Dermis microvascular lymphatic vessel endothelial cell (primary cell): ENCODE measurements at places on chromosomes 7 and 10. TPM values are rescaled to one million over a fixed set of nuclear protein-coding genes. Genes with fewer than 3 reads are reported as not detected.
A peak's percentile ranks its signal among the peaks of the same experiment; 100 is the strongest.

GRCh38 chr10:70592186-70592735, 10.3 kb downstream of the PRF1 start:
- DNase-seq = no peak

- peak; percentile 46 for DNase-seq
Observed at GRCh38 chr10:60914690-60915141, 29.3 kb downstream of the RHOBTB1 start.

GRCh38 chr7:30772984-30773383, 1.8 kb downstream of the MINDY4 start:
- no peak for DNase-seq

Gene C7orf33
- total RNA-seq = not detected in 2 replicates

DNA sequence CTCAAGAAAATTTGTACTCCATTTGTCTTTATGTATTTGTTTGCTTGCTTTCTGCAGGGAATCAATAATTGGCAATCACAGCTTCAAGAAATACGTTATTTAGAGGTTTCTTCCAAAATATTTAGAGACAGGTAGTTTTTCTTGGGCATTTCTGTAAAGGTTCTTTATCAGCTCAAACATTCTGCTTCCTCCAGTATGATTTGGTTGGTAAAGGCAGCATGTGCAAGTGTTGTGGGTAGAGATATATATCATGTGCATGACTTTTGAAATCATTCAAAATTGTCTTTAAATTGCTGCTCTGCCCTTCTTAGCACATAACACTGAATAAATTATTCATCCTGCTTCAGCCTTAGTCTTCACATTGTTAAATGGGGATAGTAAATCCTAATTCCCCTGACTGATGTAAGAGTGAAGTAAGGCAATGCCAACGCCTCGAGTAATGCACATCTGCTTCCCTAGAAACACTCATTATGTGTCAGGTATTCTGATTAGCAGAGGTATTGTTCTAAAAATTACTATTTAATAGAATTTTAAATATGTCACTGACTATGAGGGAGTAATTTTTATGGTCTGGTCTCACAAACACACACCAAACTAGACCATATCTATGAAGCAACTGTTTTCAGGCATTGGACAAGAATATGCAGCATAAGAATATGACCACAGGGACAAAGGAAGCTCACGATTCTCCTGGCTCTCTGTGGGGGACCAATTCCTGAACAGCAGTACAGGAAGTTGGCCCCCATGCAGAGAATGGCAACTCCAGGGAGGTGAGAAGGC, 77.3 kb upstream of the AKR1E2 start:
- DNase-seq = no peak

Gene TMEM196
- not detected in 2 replicates for total RNA-seq

DNA sequence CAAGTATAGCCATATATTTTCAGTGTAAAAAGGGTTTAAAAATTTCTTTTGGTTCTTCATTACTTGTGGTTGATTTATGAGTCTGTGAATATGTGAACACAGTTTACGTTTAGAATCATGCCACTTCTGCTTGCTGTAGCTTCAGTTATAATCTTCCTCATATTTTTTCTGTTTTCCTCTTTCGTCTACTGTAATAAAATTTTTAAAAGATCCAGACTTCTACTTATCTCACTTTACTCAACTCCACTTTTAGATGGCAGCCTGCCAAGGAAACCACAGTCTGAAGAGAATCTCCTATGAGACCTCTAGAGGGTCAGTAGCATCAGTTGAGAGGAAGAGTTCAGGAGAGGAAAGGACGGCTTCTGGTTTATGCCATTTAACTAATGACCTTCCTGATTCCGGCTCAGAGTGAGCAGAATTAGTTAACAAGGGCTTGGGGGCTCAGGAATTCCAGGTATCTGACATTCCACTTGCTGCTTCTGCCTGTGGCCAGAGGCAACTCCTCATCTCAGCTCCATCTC, 21.4 kb downstream of the CREB5 start:
- DNase-seq = no peak

GRCh38 chr10:110419265-110419664, 78.4 kb upstream of the DUSP5 start:
- DNase-seq = no peak

Gene ZP3
- 1.7 and 2.5 TPM in 2 replicates for total RNA-seq

- DNase-seq = no peak
Observed at GRCh38 chr10:52768001-52768532, 4.5 kb downstream of the MBL2 start.

Gene RBP4
- not detected in 2 replicates for total RNA-seq

Gene PNLIPRP3
- total RNA-seq = under 0.01 TPM in 1 of 2 replicates, not detected in the other

DNA sequence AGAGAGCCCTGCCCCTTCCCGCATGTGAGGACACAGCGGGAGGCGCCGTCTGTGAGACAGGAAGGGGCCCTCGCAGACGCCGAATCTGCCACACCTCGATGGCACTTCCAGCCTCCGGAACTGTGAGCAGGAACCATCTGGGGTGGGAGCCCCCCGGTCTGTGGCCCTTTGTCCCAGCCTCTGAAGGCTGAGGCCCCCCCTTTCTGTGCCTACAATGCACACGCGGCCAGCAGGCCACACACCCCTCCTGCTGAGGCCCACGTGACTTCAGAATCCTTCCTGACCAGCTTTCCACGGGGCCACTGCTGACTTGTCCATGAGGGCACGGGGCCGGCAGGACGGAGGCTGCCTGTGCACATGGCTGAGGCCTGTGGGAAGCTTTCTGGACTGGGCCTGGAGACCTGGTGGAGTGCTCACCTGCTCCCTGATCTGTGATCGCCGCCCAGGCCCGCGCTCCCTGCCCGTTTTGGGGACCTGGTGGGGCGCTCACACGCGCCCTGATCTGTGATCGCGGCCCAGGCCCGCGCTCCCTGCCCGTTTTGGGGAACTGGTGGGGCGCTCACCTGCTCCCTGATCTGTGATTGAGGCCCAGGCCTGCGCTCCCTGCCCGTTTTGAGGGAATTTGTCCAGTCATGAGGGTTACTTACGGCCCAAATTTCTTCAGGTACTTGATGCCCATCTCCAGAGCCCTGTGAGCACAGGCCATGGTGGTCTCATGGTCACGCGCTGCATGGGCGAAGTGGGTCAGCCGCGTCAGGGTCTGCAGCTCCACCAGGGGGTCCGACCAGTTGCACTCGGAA, 34.3 kb downstream of the CFAP46 start:
- no peak for DNase-seq

- no peak for DNase-seq
Observed at GRCh38 chr7:117014673-117015133, 61.4 kb downstream of the ST7 start.

Gene BEND7
- 4.9 and 8.5 TPM in 2 replicates for total RNA-seq

GRCh38 chr7:150621376-150621775, 10.8 kb downstream of the GIMAP6 start:
- no peak for DNase-seq

DNA sequence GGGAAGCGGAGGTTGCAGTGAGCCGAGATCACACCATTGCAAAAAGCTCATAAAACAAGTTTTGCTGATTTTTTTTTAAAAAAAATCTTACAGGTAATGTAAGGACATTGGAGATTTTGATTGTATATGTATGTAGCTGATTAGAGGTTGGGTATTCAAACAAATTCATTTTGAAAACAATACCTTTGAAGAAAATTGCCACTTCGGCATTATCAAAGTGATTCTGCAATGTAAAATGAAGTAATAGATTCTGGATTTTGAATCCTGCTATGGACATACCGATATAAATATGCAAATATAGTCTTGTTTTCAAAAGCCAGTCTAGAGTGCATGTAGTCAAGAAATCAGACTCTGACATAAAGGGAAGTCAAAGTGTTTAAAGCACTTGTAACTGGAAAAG, 12.4 kb upstream of the IGF2BP3 start:
- DNase-seq = no peak

DNA sequence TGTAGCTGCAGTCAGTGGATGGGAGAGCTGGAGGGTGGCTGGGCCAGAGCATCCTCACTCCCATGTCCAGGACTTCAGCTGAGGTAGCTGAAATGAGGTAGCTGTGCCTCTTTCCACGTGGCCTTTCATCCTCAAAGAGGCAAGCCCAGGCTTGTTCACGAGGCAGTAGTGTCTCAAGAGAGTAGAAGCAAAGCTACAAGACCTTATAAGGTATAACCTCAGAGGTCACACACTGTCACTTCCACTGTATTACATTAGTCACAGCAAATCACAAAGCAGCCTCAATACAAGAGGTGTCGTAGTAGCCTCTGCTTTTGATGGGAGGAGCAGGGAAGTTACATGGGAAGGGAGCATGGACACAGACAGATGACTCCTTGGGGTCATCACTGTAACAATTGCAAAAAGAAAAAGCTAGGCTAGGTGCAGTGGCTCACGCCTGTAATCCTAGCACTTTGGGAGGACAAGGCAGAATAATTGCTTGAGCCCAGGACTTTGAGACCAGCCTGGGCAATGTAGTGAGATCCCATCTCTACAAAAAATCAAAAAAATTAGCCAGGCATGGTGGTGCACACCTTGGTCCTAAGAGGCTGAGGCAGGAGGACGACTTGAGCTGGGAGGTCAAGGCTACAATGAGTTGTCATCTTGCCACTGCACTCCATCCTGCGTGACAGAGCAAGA, 97.5 kb downstream of the SKIDA1 start:
- DNase-seq = no peak

Gene CDHR3
- 1.0 and 1.3 TPM in 2 replicates for total RNA-seq

- no peak for DNase-seq
Observed at GRCh38 chr10:69960988-69961880, 91.4 kb upstream of the MACROH2A2 start.

GRCh38 chr10:97134110-97134509, 51.6 kb downstream of the SLIT1 start:
- DNase-seq = no peak

- no peak for DNase-seq
Observed at GRCh38 chr10:93921338-93921737, 27.6 kb downstream of the SLC35G1 start.

DNA sequence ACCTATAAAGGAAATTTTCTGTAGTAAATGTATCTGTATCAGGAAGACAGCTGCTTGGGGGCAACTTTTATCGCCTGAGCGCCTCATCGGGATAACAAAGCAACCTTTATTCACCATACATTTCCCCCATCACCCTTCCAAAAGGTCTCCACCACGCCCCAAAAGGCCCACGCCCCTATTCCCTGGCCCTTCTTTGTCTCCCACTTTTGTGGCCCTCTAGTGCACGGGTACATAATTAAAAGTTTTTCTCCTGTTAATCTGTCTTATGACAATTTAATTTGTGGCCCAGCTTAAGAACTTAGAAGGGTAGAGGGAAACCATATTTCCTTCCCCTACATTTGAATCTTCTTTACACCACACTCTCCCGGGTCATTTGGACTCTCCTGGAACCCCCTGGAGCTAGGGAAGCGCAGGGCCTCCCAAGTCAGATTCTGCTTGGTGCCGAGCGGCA, 625 bp downstream of the RP9 start:
- DNase-seq = no peak

Gene CCDC172
- not detected in 2 replicates for total RNA-seq

Gene NPY4R
- total RNA-seq = not detected in 2 replicates

DNA sequence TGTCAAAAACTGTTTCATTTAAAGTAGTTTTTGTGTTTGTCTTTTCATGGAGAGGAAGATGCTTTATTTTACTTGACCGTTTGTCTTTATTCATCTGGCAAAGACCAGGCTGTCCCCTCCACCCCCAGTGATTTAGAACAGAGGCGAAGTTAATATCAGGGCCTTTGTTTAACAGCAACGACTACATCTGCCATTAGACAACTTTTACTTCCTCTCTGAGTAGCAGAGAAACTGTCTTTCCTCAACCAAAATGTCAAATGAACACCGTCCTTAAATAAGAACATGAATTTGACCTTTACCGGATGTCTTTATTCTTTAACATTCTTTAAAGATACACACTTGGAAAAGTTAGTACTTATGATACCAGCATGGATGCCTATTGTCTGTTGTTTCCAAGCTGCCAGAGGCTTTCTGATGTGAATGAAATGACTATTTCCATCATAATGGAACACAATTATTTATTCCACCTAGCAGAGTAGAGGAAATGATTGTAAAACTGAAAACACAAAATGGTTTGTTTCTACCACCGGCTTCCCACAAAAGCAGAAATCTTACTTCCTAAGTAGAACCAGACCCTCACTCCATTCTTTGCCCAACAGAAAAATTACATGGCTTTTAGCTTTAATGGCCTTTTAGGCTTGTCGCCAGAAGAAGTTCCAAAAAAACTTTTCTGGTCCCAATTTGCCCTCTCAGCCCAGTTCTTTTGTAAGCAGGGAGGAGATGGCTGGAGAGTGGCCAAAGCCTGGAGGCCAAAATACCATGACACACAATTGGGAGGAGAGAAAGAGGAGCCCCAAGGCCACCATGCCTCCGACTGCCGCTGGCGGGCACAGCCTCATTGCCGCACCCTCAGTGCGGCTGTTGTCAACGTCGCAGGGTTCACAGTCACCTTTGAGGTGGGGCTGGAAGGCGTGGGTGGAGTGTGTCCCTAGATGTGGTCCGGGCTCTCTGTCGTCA, 168.5 kb downstream of the TEX36 start:
- DNase-seq = no peak

Gene ITIH2
- not detected in 2 replicates for total RNA-seq

GRCh38 chr10:132788831-132789219, 2.9 kb upstream of the NKX6-2 start:
- DNase-seq = no peak

DNA sequence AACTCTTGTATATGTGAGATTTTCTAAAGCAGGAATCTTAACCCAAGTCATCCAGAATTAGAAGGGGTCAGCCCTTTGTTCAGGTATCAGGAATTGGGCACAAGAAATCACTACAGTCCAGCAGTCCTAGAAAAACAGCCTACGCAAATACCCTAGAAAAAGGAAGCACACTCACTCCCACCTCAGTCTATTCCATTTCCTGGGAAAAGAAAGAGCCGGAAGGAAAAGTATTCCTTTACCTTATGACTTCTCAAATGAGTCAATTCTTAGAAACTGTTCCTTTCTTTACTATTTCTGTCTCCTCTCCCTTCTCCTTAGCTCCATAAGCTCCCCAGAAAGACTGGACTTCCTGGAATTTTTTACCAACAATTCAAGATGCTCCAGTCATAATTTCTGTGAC, 62.7 kb downstream of the DNAJC12 start:
- DNase-seq = peak; percentile 46

- DNase-seq = no peak
Observed at GRCh38 chr7:105890290-105890997, 14.0 kb upstream of the ATXN7L1 start.

GRCh38 chr10:14558025-14558424, 216.7 kb downstream of the FAM107B start:
- DNase-seq = no peak

- DNase-seq = no peak
Observed at GRCh38 chr10:68601501-68602265, 41.5 kb downstream of the TET1 start.

DNA sequence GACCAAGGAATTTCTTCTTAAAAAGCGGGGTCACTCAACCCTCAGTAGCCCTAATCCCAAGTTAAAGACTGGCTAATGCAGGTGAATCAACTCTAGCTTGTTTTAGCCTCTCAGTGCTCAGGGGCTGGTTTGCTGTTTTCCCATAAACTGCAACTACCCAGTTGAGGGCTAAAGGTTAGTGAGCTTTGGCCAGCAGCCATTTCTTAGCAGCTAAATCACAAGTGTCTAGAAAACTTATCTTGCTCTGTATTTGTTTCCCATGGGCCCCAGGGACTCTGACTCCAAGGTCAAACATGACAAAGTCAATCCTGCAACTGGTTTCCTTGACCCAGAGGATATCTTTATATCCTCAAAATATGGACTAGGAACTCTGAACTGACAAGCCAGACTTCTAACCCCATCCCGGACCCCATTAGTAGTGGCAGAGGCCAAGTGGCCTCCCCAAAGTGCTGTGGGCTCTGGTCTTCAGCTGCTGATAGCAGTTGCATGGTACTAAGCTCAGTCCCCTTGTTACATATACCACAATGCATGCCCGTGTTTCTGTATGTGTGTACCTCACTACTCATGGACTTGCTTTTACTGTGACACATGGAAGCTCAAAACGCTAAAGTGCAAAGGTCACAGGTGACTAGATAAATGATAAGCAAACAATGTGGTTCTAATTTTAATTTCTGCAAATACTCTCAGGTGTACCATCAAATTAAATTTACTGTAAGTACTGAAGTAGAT, 793.0 kb upstream of the IGFBP3 start:
- peak; percentile 74 for DNase-seq
